ENCODE measurements at places on chromosomes 13 and 19. TPM values are rescaled to one million over a fixed set of nuclear protein-coding genes. Genes with fewer than 3 reads are reported as not detected.

Gene ZNF227
- 18.7 TPM for total RNA-seq

Gene PSG6
- not detected for total RNA-seq

DNA sequence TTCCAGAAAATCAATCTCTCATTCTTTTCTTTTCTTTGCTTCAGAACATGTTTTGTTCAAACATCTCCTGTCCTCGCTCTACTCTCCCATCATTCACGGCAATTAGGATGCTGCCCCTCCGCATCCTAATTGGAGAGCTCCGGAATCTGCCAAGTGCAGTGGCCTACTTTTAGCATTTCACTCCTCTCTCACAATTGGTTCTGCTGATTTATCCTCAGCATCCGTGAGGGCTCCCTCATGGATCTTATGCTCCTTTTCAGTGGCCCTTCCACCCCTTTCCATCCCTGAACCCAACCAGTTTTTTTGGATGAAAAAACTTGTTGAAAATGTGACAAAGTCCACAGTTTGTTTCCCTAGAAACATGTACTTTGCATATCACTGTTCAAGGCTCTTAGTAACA is 22.4 kb downstream of the AMER2 start:
- no peak overlapping the region for H3K27ac ChIP-seq
- H3K27me3 ChIP-seq: peaks cover 14% of the 10 kb centered on the region
- H3K36me3 ChIP-seq: peaks cover 14% of the 10 kb centered on the region
- DNase-seq: no peak
- H3K4me1 ChIP-seq: peaks cover 45% of the 10 kb centered on the region

DNA sequence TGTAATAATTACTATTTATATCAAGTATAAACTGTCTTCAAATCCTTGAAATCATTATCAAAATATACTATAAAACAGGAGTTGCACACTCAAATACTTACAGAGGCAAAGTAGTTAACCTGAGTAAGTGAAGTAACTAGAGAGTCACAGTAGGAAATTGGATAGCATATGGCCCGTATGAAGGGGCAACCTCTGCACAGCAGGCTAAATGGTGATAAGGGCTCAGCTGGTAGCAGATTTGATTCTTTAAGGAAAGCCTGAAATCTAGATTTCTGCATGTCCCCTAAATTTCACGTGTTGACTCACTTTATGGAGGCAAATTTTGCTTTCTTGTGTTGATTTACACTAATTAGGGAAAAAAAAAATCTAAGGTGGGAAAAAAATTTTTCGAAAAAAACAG is 46.4 kb downstream of the STOML3 start:
- no peaks in the 10 kb centered on the region for H3K4me1 ChIP-seq
- no peaks in the 10 kb centered on the region for H3K36me3 ChIP-seq
- no peak overlapping the region for H3K4me3 ChIP-seq
- H3K27me3 ChIP-seq: peaks cover 2% of the 10 kb centered on the region
- DNase-seq: no peak

GRCh38 chr13:93325303-93326233 is 99.0 kb downstream of the GPC6 start:
- peaks cover 46% of the 10 kb centered on the region for H3K4me1 ChIP-seq
- H3K4me3 ChIP-seq: no peak overlapping the region
- no peak overlapping the region for H3K27ac ChIP-seq
- DNase-seq: no peak

DNA sequence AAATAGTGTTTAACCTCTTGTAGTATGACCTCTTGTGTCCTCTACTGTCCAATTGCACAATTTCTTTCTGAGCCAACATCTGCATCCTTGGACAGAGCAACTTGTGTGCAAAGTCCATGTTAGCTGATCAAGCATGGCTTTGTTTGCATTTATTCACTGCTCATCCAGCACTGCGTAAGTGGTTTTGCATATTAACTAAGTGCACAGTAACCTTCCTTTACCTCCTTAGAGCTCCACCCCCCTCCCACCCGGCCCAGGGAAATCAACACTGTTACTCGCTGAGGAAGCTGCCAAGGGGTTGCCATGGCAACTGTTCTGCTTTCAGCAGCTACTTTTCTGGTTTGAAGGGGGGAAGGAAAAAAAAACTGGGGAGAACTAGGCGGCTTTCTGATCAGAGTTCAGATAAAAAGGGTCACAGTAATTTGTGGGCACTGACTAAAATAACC is 153.5 kb upstream of the KLF12 start:
- DNase-seq: peak; percentile 52
- H3K27ac ChIP-seq: no peak overlapping the region
- 0 out of 2 replicates have a peak overlapping the region, but pooled peaks have one; percentile 34 for H3K4me3 ChIP-seq
- peaks cover 46% of the 10 kb centered on the region for H3K4me1 ChIP-seq
- H3K36me3 ChIP-seq: no peaks in the 10 kb centered on the region
- H3K27me3 ChIP-seq: no peaks in the 10 kb centered on the region

Gene ALOX5AP
- total RNA-seq: not detected

DNA sequence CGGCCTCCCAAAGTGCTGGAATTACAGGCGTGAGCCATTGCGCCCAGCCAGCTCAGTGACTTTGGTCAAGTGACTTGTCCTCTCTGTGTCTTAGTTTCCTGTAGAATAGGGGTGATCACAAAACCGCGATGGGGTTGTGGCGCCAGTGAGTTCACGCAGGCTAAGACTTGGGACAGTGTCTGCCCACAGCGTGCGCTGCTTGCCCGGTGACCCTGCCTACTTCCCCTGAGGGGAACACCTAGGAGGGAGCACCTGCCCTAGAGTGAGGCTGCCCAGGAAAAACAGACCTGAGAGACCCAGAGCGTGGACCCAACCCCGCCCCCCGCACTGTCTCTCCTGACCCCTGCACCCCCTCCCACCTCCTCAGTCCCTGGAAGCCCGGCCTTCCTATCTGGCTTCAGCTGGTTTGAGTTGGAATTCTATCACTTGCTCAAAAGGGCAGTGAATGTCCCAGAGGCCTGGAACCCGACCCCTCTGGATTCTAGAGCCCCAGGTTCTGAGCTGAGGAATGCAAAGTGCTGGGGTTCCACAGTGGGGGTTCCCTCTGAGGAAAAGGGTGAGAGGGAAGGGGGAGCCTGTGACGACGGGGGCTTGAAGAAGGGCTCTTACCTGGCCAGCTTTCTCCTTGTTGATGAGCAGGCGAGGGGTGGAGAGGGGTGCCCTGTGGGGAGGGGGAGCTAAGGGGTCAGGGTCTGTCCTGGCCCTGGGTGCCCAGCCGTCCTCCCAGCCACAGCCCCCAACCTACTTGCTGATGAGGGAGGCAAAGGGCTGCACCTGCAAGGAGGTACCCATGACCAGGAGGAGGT is 2.2 kb upstream of the RINL start:
- no peaks in the 10 kb centered on the region for H3K27me3 ChIP-seq
- peak; percentile 41 for DNase-seq
- H3K27ac ChIP-seq: no peak overlapping the region
- H3K4me3 ChIP-seq: no peak overlapping the region

Gene TNPO2
- total RNA-seq: 105 TPM

DNA sequence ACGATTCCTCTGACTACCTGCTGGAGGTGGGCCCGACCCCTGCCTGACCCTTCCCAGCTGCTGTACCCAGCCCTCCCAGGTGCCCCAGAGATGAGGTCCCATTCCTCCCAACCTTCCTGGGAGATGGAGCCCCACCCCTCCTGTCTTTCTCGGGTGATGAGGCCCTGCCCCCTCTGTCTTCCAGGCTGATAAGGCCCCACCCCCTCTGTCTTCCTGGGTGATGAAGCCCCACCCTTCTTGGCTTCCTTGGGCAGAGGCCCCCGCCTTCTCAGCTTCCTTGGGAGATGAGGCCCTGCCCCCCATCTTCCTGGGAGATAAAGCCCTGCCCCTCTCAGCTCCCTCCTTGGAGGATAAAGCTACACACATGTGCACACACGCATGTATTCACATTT is 47.9 kb downstream of the CERS4 start:
- H3K27ac ChIP-seq: no peak overlapping the region
- peaks cover 12% of the 10 kb centered on the region for H3K4me1 ChIP-seq
- no peak for DNase-seq

DNA sequence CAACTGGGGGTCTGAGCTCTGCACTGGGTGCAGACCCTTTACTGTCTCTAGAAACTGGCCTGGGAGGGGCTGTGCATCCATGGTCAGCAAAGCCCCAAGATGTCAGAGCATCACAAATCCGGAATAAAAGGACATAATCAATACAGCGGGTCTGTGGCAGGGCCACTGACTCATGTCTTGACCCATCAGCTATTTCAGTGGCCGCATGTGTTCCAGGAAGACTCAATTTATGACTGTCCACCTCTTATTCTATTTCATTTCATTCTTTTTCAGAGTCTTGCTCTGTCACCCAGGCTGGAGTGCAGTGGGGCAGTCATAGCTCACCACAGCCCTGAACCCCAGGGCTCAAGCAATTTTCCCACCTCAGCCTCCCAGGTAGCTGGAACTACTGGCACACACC is 53.2 kb downstream of the PEX11G start:
- no peaks in the 10 kb centered on the region for H3K27me3 ChIP-seq
- H3K4me3 ChIP-seq: no peak overlapping the region
- no peaks in the 10 kb centered on the region for H3K4me1 ChIP-seq
- H3K27ac ChIP-seq: no peak overlapping the region

- H3K27me3 ChIP-seq: peaks cover 59% of the 10 kb centered on the region
- H3K4me3 ChIP-seq: peak overlapping the region; percentile 62
- H3K27ac ChIP-seq: no peak overlapping the region
- no peaks in the 10 kb centered on the region for H3K36me3 ChIP-seq
- peaks cover 41% of the 10 kb centered on the region for H3K4me1 ChIP-seq
- DNase-seq: peak; percentile 59
Observed at GRCh38 chr19:55377356-55378131, 918 bp downstream of the TMEM190 start.

Gene LRP3
- total RNA-seq: 47.0 TPM

Gene CEACAM8
- not detected for total RNA-seq

Gene PSG1
- not detected for total RNA-seq

- H3K27ac ChIP-seq: no peak overlapping the region
- peaks cover 8% of the 10 kb centered on the region for H3K27me3 ChIP-seq
- H3K4me3 ChIP-seq: no peak overlapping the region
- H3K36me3 ChIP-seq: no peaks in the 10 kb centered on the region
- H3K4me1 ChIP-seq: peaks cover 13% of the 10 kb centered on the region
Observed at GRCh38 chr13:111939666-111940278, 127.2 kb upstream of the SOX1 start.

- no peak overlapping the region for H3K27ac ChIP-seq
- no peaks in the 10 kb centered on the region for H3K4me1 ChIP-seq
- H3K4me3 ChIP-seq: no peak overlapping the region
- H3K36me3 ChIP-seq: peaks cover 57% of the 10 kb centered on the region
Observed at GRCh38 chr13:37023871-37024270, 23.3 kb downstream of the EXOSC8 start.

DNA sequence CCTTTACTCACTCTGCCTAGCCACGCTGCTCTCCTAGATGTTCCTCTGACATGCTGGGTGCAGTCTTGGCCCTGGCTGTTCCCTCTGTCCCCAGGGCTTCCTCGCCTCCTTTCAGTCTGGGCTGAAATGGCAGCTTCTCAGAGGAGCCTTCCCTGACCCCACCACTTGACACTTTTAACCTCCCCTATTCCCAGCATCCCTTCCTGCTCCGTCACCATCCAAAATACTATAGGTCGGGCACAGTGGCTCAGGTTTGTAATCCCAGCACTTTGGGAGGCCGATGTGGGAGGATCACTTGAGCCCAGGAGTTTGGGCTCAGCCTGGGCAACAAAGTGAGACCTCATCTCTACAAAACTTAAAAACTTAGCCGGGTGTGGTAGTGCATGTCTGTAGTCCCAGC is 2.6 kb downstream of the FAM187B start:
- no peak overlapping the region for H3K4me3 ChIP-seq
- H3K4me1 ChIP-seq: peaks cover 15% of the 10 kb centered on the region
- DNase-seq: no peak
- H3K27ac ChIP-seq: peak overlapping the region; percentile 11

GRCh38 chr19:2462635-2463421 is 6.1 kb upstream of the LMNB2 start:
- 0 out of 2 replicates have a peak, but pooled peaks cover 5% of the 10 kb centered on the region for H3K4me1 ChIP-seq
- H3K4me3 ChIP-seq: peak overlapping the region; percentile 77
- no peaks in the 10 kb centered on the region for H3K36me3 ChIP-seq
- H3K27ac ChIP-seq: peak overlapping the region; percentile 43
- H3K27me3 ChIP-seq: no peaks in the 10 kb centered on the region
- peak; percentile 96 for DNase-seq

- H3K27ac ChIP-seq: no peak overlapping the region
- H3K27me3 ChIP-seq: no peaks in the 10 kb centered on the region
- H3K4me1 ChIP-seq: peaks cover 10% of the 10 kb centered on the region
- no peak overlapping the region for H3K4me3 ChIP-seq
Observed at GRCh38 chr13:80039000-80039399, 301.9 kb downstream of the SPRY2 start.

DNA sequence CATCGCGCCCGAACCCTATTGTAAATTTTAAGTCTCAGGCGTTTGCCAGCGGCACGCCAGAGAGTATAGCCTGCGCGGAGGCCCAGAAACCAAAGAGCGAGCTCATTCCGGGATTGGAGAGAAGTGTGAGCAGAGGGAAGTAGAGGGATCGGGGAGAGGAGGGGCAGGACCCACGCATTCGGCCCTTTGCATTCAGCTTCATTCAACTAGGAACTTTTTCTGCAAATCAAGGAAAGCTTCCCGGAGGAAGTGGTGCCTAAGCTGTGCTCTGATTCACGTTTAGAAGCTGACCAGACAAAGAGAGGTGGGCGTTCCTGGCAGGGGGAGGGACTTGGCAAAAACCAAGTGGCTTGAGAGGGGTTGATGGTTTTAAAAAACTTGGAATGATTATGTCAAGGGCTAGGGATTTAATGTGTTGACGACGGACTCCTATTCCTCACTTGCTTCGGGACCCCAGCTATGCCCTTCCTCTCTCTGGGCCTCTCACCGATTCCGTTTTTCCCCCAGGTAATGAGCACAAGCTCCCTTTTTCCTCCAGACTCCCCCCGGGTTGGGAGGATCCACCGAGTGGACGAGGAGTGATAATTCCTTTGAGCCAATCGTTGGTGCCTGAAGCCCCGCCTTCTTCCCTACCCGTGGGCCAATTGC is 811 bp upstream of the PRMT1 start:
- no peaks in the 10 kb centered on the region for H3K27me3 ChIP-seq
- peaks cover 16% of the 10 kb centered on the region for H3K36me3 ChIP-seq
- H3K27ac ChIP-seq: peak overlapping the region; percentile 100
- DNase-seq: peak; percentile 73
- H3K4me3 ChIP-seq: peak overlapping the region; percentile 88

DNA sequence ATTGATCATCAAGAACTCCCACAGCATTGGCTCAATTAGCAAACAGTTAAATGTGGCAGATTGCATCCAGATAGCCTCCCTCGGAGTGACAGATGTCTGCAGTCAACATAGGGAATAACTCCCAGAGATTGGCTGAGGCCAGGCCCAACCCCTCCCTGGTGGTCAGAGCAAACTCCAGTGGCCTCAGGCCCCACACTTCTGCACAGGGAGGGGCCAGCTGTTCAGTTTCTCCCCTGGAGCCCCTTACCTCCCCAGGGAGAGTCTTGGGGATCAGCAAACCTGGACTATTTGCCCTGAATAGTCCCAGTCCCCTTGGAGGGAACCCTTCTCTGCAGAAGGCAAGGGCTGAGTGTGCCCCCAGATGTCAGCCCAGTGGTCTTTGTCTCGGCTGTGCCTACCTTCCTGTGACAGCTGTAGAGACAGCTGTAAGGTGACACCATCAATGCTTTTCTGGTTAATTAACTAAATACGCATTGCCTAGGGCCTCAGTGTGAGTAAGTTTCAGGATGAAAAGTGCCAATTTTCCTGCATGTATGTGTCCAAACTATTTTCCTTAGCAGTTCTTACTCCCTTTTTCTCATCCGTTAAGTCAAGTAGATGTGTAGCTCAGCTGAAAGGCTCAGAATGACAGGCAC is 102.7 kb upstream of the UQCRFS1 start:
- H3K36me3 ChIP-seq: no peaks in the 10 kb centered on the region
- no peak for DNase-seq
- H3K27ac ChIP-seq: no peak overlapping the region

Gene CYP2S1
- 173 TPM for total RNA-seq

Gene FAAP24
- 5.2 TPM for total RNA-seq

Gene GNG8
- total RNA-seq: not detected

Gene FCGBP
- 2.8 TPM for total RNA-seq

Data from WTC11 (cell line).